ENCODE measurements at places on chromosomes 1 and 21. TPM values are rescaled to one million over a fixed set of nuclear protein-coding genes. Genes with fewer than 3 reads are reported as not detected.

JAM2 gene
- 22.3 TPM for total RNA-seq

MAN1C1 gene
- total RNA-seq: 8.6 TPM

TNFAIP8L2 gene
- 0.78 TPM for total RNA-seq

DNA sequence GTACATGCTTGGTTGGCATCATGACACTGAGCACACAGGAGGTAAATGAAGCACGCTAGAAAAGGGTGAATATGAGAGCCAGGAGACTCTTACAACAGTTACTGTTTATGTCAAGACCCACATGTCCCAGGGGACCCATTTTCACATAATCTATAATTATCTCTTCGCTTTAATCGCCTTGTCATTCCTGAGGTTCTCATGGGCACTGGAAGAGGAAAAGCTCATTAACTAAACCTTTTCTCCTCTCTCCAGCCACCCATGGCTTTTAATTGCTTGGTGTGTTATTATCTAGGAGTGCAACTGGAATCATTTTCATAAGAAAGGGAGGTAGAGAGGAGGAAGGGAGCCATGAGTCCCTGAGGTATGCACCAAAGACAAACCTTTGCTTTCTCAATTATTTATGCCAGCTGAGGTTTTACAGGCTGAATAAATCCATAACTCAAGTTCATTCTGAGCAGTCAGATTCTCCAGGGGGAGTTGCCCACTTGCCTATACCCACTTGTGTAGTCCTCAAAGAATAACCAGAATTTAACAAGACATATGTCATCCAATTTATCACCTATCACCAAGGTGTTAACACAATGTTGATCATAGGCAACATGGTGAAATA, 77.4 kb downstream of the ACBD6 start:
- DNase-seq: no peak

DNA sequence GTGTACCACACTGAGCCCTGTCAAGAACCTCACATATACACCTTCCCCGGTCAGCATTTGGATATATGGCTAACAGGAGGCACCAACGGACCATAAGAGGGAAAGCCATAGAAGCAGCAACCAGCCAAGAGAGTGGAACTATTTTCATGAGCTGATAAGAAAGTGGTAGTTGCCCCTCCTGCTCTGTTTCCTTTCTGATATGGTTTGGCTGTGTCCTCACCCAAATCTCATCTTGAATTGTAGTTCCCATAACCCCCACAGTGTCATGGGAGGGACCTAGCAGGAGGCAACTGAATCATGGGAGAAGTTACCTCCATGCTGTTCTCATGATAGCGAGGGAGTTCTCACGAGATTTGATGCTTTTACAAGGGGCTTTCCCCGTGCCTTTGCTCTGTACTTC, 366.1 kb upstream of the DAB1 start:
- DNase-seq: no peak

GRCh38 chr21:42478504-42478903, 17.5 kb downstream of the RSPH1 start:
- DNase-seq: no peak

GRCh38 chr1:231159963-231160761, 1.7 kb upstream of the TRIM67 start:
- no peak for DNase-seq

All from occipital lobe (tissue), 3 donors.